Stomach (tissue), 19 donors: ENCODE measurements at places on chromosomes 1 and 21. TPM values are rescaled to one million over a fixed set of nuclear protein-coding genes. Genes with fewer than 3 reads are reported as not detected.

GRCh38 chr1:96515925-96516324, 205.7 kb upstream of the PTBP2 start:
- DNase-seq: no peak

- DNase-seq: peak; percentile 59
Observed at GRCh38 chr1:52636721-52637695, 4.0 kb downstream of the SHISAL2A start.

GRCh38 chr1:7406641-7407543, 364.2 kb upstream of the VAMP3 start:
- peak; percentile 22 for DNase-seq

- DNase-seq: no peak
Observed at GRCh38 chr21:42061195-42061985, 9.7 kb upstream of the UMODL1 start.

DNA sequence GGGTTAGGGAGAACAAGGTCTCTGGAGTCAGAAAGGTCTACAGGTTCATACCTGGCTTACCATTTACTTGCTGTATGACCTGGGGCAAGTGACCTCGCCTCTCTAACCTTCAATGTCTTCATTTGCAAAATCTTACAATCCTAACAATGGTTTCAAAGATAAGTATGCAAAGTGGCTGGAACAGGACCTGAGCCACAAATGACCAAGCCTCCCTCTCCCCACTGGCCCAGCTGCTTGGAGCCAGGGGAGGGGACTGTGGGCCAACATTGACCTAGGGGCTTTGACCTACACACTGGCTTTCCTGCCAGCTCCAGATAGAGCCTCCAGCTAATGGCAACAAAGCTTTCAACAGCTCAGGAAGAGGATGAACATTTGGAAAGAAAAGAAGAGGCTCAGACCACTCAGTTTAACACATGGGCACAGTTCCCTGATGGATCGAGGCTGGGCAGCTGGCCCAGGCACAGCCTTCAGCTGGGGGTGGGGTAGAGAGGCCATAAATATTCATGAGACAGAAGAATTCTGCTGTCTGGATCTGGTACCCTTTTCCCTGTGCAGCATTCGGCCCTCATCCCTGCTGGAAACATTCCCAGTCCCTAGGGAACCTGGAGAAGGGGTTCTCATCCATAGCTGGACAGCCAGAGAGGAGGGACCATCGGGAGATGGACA, 12.9 kb downstream of the PTAFR start:
- no peak for DNase-seq

- no peak for DNase-seq
Observed at GRCh38 chr1:16451841-16452528, 11.5 kb downstream of the NECAP2 start.

The DCST1 gene
- not detected for total RNA-seq

The ANGPTL3 gene
- total RNA-seq: 3.5 TPM
